ENCODE measurements at places on chromosomes 16 and 17.

DNA sequence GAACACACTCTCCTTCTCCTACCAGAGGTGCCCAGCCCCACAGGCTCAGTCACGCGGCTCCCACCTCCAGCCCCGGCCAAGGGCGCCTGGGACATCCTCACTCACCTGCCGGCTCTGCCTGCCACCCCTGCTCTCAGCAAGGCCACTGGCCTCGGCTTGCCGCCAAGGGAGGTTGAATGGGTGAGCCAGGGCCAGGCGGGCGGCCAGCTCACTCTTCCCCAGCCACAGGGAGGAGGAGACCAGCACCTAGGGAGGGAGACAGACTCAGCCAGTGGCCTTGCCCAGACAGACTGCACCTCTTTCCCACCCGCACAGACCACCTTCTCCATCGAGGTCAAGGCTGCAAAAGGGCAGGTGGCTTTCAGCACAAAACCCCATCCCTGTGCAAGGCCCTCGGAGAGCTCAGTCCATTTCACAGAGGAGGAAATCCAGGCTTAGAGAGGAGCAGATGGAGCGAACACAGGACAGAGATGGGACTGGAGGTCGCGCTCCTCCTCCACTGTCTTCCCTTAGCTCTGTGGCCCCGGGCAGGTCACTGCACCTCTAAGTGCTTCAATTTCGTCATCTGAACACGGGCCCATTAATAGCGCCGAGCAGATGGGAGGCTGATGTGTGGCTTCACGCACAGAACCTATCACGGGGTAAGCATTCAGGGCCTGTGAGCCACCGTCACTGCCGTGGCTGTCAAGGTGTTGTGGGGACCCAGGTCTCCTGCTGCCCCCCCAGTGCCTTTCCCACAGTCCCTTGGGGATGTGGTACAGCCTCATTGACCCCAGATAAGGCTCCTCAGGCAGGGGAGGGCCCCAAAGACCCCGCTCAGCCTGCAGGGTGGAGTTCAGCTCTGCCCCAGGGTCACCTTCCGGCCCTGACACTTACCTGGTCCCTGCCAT is 56.1 kb downstream of the RMI2 start:
- no peak for DNase-seq

DNA sequence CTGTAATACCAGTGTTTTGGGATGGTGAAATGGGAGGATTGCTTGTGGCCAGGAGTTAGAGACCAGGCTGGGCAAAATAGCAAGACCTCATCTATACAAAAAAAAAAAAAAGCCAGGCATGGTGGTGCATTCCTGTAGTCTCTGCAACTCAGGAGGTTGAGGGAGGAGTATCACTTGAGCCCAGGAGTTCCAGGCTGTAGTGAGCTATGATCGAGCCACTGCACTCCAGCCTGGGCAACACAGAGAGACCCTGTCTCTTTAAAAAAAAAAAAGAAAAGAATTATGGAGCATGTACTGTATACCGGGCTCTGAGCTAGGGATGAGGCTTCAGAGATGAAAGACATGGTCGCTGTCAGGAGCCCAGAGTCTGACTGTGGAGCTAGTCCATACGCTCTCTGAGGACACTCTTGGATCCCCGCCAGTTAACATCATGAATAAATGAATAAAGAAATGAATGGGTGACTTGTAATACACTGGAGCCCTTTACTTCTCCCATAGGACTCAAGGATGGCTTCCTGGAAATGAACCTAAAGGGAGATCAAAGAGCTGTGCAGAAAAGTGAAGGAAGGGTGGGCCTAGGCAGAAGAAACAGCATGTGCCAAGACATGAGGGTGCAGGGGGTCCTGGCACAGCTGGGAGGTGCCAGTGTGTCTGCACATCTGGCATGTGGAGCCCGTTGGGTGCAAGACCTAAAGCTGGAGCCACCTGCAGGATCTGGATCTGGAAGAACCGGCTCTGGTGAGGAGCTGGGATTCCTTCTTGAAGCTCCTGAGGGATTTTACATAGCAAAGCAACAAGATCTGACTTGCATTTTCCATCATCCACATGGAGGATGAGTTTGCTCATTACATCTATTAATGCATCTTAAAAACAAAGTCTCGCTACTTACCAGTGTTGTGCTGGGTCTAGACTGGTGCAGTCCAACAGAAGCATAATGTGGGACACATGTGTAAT is 120.4 kb downstream of the IRX3 start:
- no peak for DNase-seq

DNA sequence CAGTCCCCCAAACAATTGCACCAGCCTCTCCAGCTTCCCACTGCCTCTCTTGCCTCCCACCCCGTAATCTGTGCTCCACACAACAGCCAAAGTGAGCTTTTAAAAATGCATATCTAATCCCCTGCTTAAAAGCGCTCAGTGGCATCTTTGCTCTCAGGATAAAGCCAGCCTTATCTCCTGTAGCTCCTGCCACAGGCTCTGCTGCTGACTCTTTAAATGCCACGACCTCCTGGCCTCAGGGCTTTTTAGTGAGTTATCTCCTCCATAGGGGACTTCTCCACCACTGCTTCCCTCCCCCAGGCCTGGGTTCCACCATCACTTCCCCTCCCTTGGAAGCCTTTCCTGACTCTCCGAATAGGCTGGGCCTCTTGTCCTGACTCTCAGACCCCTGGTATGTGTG is 98.6 kb downstream of the GNAO1 start:
- no peak for DNase-seq

DNA sequence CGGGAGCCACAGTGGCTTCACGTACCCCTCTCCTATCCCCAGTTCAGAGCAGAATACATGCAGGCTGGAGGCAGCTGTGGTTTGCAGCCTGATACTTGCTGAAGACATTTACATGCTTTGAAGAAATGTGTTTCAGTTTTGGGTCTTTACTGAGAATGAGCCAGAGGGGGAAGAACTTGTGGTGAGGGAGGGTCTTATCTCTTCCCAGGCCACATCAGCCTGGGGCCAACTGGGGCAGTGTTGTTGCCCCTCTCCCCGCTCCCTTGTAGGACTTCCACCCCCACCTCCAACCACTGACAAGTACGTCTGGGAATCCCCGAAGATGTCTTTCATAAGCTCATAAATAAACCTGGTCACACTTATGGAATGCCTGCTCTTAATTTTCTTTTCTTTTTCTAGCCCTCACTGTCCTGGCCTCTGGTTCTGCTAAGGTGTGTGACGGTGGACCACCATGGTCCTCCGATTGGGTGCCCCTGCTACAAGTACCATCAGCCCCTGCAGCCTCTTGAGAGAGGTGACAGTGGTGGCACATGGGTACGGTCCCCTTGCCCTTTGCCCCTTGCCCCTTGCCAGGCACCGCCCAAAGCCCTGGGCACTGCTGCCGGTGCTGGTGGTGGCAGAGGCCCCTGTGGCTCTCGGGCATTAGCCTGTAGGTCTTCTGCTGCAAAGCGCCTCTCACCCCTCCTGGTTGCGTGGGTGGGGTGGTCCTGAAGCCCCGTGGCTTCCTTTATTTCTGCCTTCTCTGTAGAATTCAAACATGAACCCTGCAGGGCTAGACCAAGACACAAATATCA is 144.8 kb upstream of the RPH3AL start:
- no peak for DNase-seq

DNA sequence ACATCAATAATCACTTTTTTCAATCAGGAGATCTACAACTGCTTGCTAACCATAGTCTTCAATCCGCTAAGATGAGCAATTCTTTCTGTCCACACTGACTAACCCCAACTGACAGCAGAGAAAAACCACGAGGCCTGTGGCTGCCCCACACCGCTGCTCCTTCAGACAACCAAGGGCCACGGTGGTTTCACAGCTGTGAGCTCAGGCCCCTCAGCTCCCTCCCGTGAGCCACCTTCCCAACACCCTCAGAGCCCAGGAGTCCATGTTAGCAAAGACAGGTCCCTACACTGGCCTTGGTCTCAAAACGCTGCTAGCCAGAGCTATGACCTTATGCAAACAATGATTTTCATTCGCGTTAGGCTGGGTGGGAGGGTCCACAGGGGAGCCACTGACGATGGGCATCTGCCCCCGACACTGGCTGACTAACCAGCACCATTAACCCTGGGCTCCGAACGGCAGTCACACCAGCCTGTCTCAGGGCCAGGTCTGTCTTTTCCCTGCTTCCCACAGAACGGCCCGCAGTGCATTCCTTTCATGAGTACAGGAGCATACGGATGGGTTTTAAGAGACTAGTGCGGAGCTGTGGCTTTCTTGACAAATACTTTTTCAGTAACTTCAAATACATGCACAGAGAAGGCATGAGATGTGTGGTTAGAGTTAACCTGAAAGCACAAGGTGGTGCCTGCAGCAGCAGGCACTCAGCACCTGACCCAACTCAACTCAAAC is 67.3 kb downstream of the ANKRD11 start:
- peak; percentile 32 for DNase-seq

DNA sequence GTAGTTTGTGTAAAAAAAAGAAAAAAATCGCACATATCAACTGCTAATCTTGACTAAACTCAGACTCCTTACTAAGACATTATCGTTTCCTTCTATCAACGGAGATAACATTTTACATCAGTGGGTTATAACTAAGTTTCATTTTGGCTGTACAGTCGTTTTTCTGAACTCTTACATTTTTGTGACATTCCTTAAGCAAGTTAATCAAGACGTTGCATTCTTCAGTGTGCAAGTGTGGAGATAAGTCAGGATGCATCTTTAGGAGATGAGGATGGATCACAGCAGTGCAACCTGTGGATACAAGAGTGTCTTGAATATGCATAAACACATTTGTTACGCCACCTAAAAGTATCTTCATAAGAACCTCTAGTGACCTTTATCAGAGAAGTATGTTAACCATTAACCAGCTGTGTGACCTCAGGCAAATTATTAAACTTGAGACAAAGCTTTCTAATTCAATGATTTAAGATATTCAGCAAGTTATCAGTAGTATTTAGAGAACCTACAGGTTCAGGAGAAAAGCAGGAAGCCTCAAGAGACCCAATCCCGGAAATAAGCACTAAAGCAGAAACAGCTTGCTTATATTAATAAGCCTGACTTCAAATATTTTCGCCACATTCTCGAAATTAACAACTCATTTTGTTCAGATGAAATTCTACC is 9.4 kb downstream of the CMC2 start:
- no peak for DNase-seq

All from stimulated activated CD8-positive, alpha-beta memory T cell treated with anti-CD3 and anti-CD28 coated beads, Interleukin-15, amount 100 ng/mL, for 1 hour (primary cell).